NB4 (cell line): ENCODE measurements at places on chromosomes 16 and 17.

DNA sequence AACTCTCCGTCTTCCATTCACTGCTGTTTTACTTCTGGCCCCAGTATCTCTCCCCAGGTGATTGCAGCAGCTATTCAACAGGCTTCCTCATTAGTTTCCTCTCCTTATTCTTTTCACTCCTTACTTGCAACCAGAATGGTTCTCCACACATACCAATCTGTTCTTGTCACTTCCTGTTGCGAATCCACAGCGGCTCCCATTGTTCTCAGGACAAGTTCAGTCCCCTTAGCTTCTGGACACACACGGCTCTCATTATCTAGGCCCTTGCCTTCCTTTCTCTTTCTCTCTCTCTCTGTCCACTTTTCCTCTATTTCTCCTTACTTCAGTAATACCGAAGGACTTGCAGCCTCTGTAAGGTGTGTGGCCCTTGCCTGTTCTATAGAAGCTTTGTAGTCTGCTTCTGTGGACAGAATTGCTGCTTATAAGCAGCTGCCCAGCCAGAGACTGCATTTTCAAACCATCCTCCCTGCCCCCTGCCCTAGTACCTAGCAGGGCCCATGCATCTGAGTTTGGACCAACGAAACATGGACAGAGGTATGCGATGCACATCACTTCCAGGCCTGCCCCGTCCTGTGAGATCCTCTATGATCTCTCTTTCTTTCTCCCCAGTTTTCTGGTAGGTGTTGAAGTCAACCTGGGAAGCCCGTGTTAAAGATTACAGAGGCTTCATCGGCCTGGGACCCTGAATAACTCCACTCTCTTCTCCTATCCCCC lies 45.7 kb downstream of the VAT1L start:
- peak; percentile 24 for DNase-seq

DNA sequence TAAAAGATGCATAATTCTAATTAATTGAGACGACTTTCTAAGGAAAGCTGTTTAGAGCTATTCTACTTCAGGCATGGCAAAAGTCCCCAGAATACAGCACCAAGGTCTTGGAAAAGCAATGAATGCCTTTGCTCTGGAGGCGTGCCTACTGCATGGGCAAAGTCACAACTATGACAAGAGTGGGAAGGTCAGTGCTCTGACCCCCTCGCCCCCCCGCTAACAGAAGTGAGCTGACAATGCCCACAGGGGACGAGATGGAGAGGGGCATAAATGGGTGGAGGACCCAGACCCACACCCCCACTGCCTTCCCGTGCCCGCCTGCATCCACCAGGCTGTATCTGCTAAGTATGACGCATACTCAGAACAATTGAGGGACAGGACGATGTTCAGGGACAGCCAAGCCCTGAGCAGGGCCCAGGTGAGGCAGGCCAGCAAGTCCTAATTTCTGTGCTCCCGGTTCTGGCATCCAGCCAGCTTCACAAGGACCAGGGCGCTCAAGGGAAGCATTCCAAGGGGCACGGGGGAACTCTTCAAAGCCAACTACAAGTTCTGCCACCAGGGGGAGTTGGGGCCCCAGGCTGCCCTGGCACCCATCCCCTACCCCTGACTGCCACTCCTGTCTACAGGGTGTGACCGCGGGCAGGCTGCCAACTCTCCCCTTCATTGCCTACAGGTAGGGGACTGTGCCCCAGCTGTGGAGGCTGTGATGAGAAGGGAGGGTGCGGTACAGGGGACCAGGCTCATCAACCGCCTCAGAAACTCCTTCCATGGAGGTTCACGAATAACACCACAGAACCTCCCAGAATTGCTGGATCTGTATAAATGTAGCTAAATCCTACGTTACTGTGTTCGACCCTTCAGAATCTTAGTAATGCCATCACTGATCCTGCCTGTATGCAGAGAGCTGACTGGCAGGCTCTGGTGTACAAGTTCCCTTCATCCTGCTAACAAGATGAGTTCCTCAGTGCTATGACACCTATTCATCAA lies 20.8 kb downstream of the NPRL3 start:
- peak; percentile 53 for DNase-seq

- DNase-seq = peak; percentile 44
Observed at GRCh38 chr16:81519301-81520150, 74.9 kb downstream of the CMIP start.

- DNase-seq = no peak
Observed at GRCh38 chr17:67753026-67753425, 35.3 kb downstream of the NOL11 start.

- DNase-seq = peak; percentile 71
Observed at GRCh38 chr17:33968350-33969044, 286.6 kb upstream of the CCL2 start.

- no peak for DNase-seq
Observed at GRCh38 chr17:83047182-83047478, 32.3 kb upstream of the METRNL start.

GRCh38 chr16:85449885-85450245 lies 163.3 kb upstream of the GSE1 start:
- no peak for DNase-seq

DNA sequence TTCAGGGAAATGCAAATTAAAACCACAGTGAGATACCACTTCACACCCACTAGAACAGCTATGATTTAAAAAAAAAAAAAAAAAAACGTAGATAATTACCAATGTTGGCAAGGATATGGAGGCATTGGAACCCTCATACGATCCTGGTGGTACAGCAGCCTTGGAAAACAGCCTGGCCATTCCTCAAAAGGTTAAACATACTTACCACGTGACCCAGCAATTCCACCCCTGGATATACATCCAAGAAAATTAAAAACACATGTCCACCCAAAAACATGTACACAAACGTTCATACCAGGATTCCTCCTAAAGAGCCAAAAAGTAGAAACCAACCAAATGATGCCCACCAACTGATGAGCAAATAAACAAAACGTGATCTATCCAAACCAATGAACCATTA lies 68.1 kb downstream of the GAS7 start:
- no peak for DNase-seq

- DNase-seq = no peak
Observed at GRCh38 chr17:28154214-28154613, 111.7 kb downstream of the NLK start.

- DNase-seq = no peak
Observed at GRCh38 chr16:56241596-56241995, 50.3 kb downstream of the GNAO1 start.

DNA sequence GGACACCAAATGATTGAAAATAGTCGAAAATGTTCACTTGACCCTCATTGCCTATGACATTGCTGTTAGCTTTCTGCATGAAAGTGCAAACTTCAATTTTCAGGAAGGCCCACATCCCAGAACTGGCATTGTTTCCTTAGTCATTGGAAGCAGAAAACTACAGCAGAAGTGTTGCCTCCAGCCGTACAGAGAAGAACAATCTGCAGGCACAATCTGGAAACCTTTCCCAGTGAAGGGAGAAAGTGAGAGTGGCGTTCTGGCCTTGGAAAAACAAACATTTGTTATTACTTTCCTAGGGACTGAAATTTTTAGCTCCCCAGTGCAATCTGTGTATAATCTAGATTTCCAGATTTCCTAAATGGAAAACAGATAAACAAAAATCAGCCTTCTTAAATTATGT lies 529.5 kb upstream of the RBFOX1 start:
- DNase-seq = no peak

- DNase-seq = peak; percentile 89
Observed at GRCh38 chr17:62995377-62995885, 29.4 kb downstream of the TANC2 start.

- DNase-seq = peak; percentile 31
Observed at GRCh38 chr16:55470533-55471371, 8.2 kb upstream of the MMP2 start.
